ENCODE measurements at places on chromosomes 13 and 19. TPM values are rescaled to one million over a fixed set of nuclear protein-coding genes. Genes with fewer than 3 reads are reported as not detected.

DNA sequence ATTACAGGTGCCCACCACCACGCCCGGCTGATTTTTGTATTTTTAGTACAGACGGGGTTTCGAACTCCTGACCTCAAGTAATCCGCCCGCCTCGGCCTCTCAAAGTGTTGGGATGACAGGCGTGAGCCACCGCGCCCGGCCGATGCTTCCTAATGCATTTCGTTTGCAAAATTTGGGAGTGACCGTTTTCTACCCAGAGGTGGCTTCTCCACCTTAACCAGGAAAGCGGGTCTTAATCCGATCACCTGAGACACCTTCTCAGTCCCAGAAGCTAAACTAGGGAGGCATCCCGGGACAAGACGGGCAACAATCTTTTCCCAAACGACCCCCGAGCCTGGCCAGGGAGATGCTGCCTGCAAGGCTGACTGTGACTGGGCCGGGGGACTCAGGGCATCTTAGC is 14.8 kb upstream of the MATK start:
- no peak for DNase-seq

- DNase-seq, result no peak
These were observed 516.5 kb downstream of the SUCLA2 start for GRCh38 chr13:47484548-47484947.

Gene ZNF714
- 3.5 TPM for polyA plus RNA-seq

Gene ZNF429
- not detected for polyA plus RNA-seq

GRCh38 chr13:50699874-50700663 is 143.4 kb downstream of the DLEU7 start:
- no peak for DNase-seq

Gene LPAR6
- 2.0 TPM for polyA plus RNA-seq

- DNase-seq, result peak; percentile 48
These were observed 30.0 kb upstream of the TPT1 start for GRCh38 chr13:45370922-45371406.

Gene ZNF441
- polyA plus RNA-seq, result not detected

- no peak for DNase-seq
These were observed 207.7 kb upstream of the DACH1 start for GRCh38 chr13:72074663-72075062.

GRCh38 chr19:4052114-4052992 is 14.3 kb downstream of the ZBTB7A start:
- no peak for DNase-seq

Gene GNG8
- polyA plus RNA-seq, result not detected

DNA sequence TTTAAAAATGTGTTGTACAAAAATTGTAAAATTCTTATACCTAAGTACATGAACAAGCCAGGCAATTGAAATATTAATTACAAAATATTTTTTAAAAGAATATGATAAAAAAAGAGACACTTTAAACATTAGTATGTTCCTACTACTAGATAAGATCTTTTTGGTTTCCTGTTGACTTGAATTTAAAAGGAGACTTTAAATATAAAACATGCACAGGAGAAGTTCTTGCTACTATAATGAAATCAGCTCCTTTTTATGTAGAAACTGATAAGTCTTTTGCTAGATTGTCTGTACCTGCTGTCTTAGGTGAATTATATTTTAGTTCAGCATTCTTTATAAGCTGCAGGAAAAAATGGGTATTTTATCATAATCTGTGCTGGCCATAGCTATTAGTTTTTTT is 140.2 kb downstream of the TNFSF13B start:
- DNase-seq, result no peak

GRCh38 chr19:873084-873483 is 13.6 kb downstream of the CFD start:
- DNase-seq, result peak; percentile 87

Gene CCDC106
- 17.6 TPM for polyA plus RNA-seq

DNA sequence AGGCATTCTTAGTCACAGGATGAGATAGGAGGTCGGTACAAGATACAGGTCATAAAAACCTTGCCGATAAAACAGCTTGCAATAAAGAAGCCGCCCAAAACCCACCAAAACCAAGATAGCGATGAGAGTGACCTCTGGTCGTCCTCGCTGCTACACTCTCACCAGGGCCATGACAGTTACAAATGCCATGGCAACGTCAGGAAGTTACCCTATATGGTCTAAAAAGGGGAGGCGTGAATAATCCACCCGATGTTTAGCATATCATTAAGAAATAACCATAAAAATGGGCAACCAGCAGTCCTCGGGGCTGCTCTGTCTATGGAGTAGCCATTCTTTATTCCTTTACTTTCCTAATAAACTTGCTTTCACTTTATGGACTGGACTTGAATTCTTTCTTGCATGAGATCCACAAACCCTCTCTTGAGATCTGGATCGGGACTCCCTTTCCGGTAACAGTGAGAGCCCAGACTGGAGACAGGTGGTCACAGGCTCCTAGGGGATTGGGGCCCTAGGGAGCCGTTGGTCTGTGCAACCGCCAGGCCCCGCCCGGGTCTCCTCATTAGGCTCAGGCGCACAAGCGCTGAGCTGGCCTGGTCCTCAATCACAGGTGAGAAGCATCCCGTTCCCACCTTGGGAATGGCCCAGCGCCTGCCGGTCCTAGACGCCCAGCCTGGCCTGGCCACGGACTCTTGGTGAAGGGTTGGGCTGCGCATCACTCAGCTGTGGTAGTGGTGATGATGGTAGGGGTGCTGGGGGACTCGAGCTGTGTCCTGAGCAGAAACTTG is 10.9 kb upstream of the ZNF544 start:
- no peak for DNase-seq

- DNase-seq, result no peak
These were observed 93.8 kb downstream of the CRYL1 start for GRCh38 chr13:20431687-20432384.

DNA sequence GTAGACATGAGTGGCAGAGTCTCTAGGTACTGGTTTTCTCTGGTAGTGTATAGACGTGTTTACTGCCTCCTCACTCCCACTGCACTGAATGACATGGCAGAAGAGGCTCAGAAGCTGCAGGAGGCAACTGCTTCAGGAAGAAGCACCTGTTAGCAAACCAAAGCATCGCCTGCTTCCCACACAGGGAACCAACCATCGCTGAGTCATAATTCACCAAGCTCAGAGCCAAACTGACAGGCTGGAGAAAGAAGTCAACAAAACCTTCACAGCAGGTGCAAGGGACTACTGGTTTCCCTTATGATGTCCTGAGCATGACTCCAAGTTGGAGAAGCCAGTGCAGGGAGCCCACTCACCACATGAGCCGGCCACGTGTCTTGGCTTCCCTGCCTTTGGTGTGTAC is 69.8 kb downstream of the KCTD12 start:
- no peak for DNase-seq

DNA sequence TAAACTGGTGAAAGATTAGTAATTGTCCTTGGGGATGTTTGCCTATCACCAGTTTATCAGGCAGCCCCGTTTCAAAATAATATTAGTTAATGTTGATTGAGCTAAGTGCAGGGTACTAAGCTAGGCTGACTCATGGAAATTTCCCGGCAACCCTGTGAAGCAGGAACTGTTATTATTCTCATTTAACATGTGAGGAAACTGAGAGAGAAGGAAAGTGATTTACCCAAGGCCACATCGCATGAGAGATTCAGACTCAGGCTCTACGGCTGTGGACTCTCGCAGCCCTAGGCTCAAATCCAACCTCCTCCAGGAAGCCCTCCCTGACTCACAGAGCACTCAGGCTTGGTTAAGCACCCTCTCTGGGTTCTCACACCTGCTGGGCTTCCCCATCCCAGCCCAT is 19.7 kb downstream of the CLPTM1 start:
- no peak for DNase-seq
